ENCODE measurements at places on chromosomes 1 and 21.

DNA sequence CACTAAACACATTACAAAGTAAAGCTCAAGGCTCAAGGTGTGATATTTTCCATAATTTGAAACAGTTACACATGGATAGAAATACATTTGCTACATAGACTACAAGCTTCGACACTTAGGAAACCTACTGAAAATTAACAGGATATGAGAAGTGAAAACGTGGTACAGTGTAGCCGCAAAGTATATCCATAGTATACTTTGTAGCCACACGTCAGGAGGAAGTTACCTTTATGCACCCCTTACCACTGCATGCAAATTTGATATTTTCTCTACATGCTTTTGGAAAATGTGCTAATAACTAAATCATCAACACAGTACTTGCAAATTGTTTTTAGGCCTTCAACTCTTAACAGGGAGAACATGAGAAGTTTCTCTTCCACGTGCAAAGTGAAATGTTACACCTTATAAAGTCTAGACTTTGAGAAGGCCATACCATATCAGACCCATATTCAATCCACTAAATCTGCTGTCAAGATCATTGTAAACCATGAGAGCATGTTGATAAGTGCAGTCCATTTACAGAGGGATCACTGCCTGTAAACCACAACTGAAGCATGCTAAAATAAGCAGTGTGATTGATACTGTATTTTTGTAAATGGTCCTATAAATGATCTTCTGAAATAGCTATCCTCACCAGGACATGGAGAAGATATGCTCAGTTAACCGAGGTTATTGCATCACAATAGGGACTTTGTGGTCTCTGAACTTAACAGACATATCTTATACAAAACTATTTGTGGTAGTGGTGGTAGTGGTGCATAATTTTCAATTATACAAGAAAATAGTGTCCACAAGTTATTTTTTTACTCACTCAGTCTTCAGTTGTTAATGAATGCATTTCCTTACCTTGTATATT is 64.7 kb downstream of the VAV3 start:
- ATAC-seq: peak; percentile 56

GRCh38 chr1:45373573-45373972 is 33.3 kb upstream of the MUTYH start:
- ATAC-seq: no peak

GRCh38 chr1:243549108-243549507 is 293.3 kb downstream of the SDCCAG8 start:
- ATAC-seq: no peak

GRCh38 chr1:56910441-56910985 is 55.3 kb downstream of the C8B start:
- no peak for ATAC-seq

DNA sequence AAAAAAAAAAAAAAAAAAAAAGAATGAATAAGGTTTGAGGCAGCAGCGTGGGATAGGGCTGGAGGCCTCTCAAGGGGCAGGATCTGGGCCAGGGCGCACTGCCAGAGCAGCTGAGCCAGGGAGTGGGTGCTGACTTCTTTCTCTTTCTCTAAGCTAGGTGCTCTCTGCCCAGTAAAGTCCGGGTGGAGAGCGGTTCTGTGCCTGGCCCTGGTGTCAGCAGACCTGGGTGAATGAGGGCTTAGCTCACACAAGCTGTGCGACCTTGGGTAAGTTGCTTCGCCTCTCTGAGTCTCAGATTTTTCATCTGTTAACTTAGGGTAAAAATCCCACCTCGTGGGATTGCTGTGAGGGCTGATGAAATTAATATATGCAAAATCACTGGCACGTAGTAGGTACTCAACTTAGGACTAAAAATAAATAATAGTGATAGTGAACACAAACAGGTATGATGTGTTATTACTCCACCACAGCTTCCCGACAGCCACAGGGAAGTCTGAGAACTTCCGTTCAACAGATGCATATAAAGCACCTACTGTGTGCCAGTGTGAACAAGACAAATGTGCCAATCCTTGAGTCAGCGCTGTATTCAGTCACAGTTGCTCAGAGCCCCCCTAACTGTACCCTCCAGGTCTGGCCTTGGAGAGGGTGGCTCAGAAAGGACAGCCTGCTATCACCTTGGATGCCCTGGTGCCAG is 2.0 kb upstream of the FAM131C start:
- ATAC-seq: no peak

- peak; percentile 86 for ATAC-seq
Observed at GRCh38 chr1:88191917-88192316, 492.2 kb upstream of the PKN2 start.

DNA sequence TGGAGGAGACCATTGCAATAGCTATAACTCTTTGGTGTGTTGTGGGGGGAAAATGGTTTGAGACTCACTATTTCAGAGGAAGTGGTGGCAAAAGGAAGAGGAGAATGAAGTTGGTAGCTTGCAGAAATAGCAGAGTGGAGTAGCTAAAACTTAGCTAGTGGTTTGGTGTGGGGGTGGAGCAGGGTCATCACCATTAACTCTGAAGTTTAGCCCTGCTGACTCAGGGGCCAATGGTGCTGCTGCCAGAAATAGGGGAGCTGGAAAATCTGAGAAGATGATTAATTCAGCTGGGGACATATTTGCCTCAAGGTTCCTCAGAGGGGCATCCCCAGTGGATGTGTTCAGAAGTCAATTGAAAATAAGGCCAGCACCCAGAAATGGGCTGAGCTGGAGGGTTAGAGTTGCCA is 65.4 kb downstream of the RUNX1 start:
- ATAC-seq: peak; percentile 70

DNA sequence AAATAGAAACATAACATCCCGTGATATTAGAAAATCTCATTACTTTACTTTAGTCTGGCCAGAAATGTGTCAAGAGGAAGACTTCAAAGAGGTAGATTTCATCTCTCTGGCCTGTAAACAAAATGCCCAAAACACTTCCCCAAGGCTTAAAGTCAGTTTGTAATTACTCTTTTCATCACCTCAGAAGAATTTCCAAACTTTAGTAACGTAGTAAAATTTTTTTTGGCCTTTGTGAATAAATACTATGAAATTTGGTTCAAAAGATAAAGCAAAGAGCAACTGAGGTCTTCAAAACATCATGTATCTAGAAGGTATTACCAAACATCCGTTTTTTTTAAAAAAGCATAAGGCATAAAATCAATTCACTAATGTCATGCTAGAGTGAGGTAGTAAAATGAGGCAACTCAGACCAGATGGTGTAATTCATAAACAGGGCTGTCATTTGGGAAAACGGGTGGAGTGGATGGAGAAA is 51.4 kb downstream of the LEPR start:
- no peak for ATAC-seq

- no peak for ATAC-seq
Observed at GRCh38 chr1:150775276-150775675, 9.7 kb upstream of the CTSS start.

DNA sequence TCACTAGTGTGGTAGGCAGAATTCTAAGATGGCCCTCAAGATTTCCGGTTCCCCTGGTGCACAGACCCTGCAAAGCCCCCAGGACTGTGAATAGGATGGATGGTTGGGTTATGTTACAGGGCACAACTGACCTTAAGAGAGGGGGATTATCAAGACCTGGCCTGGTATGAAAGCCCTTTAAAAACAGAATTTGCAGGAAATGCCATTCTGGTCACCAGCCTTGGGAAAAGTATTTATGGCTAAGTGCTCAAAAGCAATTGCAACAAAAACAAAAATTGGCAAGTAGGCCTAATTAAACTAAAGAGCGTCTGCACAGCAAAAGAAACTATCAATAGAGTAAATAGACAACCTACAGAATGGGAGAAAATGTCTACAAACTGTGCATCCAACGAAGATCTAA is 144.7 kb upstream of the EDN2 start:
- no peak for ATAC-seq

DNA sequence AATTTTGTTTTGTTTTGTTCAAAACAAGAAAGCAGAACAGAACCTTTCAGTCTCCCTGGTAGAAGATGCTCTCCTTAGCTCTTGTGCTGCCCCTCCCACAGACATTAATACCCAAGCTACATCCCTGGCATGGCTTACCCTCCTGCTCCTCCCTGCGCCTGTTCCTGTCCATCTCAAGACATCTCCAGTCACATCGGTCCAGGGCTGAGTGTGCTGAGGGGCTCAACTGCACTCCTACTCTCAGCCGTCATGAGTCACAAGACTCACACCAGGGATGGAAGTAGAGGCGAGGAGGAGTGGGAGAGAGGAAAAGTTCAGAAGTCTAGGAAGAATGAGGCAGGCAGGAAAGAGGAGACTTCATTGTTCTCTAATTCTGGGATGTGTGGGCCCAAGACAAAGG is 9.2 kb upstream of the TACSTD2 start:
- ATAC-seq: no peak

DNA sequence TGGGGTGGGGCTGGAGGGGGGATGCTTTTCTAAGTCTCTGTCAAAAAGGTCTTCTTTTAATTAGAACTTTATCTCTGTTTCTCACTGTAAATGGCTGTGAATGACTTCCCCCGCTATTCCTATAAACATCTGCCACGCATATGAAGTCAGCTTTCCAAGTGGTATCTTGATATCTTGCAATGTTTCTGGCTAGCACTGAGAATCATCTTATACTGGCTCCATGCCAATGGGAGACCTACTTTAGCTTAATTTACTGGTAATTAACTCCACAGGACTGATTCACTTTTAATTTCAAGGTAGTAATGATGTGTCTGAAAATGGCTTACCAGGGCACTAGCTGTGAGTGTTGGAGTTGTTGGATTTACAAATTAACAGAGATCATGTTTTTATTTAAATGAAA is 4.3 kb downstream of the GPR88 start:
- no peak for ATAC-seq

DNA sequence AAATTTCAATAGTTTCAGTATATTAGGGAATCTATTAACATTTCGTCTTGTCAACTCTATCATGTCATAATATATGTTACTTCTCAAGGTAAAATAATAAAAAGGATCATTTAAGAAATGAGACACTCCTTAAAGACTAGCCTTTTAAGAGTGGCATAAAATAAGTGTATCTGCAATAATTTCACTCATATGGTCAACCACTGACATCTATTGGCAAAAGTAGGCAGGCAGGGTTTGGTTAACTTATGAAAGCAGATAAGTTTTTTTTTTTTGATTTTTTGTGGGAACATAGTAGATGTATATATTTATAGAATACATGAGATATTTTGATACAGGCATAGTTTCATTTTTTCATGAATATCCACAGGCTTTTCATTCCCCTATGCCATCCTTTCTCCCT is 5.5 kb upstream of the RGS21 start:
- ATAC-seq: no peak

DNA sequence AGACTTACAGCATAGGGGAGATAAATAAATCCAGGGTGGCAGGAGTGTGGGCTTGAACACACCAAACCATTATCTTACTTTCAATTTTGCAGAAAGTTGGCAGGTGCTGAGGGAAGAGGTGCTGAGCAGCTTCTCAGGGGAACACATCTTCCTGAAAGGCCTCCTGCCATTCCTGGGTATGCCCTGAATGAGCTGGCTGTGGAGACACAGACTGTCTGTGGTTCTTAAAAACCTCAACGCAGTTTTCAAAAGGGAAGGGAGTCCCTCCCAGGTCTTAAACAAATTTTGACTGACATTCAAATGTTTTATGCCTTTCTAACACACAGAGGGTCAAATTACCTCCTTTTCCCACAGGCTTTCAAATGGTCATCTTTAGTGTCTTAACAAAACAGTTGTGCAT is 166.9 kb downstream of the TNFSF18 start:
- peak; percentile 77 for ATAC-seq

DNA sequence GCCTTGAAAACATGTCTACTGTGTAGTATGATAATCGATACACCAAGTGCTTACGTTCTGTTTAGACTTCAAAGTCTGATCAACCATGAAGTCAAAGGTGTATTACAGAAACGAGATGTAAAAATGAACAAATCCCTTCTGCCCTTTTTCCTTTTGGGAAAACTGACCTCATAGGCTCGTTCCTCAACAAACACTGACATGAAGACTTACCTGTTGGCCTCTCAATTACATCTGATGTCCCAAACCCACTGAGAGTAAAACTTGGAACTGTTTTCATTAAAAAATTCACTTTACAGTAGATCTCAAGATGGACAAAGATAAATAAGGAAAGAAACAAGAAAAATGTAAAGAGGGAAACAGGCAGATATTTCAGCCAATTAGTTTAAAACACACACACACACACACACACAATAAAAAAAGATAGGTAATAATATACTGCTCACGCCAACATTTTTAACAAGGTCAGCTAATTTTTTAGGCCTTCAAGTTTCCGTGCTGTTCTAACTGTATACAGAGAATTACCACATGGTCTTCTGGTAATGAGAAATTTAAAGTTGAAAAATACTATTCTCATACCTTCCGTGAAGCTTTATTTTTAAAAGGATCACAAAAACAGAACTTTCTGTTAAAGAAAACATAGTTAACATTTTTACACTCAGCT is 2.1 kb downstream of the HMGN1 start:
- ATAC-seq: no peak

- no peak for ATAC-seq
Observed at GRCh38 chr1:207847116-207847515, 63.8 kb downstream of the CD34 start.

DNA sequence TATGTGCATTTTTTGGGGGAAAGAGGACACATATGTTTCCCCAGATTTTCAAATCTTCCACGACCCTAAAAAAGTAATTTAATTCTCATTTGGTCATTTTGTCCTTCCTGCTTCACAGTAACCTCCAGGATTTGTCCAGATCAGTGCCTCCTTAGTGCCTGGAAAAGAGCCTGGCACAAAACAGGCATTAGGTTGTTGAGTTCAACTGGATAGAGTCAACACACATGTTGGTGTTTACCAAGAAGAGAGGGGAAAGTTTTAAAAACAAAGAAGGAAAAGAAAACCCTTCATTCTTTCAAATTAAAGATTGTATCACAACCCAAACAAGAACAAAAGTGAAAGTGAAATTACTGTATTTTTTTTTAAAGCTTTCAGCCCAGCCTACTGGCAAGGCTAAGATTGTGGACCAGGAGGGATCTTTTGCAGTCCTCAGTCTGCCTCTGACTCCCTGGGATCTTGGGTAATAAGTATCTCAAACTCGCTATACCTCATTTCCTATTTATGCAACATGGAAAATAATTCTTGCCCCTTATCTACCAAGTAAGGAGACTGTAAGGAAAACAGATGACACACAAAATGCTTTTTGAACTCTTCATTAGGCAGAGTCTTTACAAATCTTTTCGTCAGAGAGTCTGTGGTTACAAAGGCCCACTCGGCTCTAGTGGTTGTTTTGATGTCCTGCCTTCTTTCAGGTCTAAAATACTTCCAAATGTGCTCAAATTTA is 57.8 kb downstream of the ZNF281 start:
- ATAC-seq: no peak

GRCh38 chr1:227946624-227947385 is 927 bp downstream of the WNT9A start:
- ATAC-seq: peak; percentile 70

- ATAC-seq: no peak
Observed at GRCh38 chr1:30714536-30715090, 8.8 kb downstream of the MATN1 start.

GRCh38 chr1:41342774-41343355 is 18.4 kb upstream of the FOXO6 start:
- ATAC-seq: no peak

Measured in stimulated activated memory B cell treated with anti-CD40 and anti-IgM and Interleukin-4, amounts not matched to agents 10 μg/mL and 1 μg/mL and 100 μg/mL, for 72 hours (primary cell).